ENCODE measurements at places on chromosomes 1 and 21.

DNA sequence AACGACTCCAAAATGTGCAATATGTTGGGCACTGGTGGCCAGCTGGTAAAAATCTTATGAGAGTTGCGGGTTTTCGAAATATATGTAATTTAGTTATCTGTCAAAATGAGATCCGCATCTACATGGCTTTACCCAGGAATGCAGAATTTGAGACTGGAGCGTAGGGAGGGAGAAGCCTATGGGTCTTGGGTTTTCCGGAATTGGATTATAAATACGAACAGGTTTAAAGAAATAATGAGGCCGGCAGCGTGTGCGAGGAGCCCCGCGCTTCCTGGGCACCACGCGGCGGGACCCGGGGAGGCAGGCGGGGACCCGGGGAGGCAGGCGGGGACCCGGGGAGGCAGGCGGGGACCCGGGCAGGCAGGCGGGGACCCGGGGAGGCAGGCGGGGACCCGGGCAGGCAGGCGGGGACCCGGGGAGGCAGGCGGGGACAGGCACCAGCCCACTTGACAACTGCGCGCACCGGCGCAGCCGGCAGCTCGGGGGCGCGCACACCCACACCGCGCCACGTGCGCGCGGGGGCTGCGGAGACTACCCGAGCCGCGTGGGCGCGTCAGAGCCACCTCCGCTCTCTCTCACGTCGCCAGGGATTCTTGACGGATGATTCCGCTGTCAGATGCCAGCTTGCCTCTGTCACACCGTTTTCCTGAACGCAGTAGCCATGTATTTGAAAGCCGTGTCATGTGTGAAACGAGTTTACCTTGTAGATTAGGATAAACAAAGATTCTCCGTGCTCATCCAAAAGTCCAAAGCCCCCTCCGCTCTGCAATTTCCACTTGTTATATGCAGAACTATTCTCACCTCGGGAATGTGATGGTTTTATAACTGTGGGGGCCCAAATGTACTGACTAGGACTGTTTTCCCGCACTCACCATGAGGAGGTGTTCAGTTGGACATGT lies 54.3 kb upstream of the HNRNPU start:
- peak; percentile 50 for DNase-seq

GRCh38 chr1:89600451-89601224 lies 32.3 kb upstream of the LRRC8C start:
- DNase-seq: no peak

DNA sequence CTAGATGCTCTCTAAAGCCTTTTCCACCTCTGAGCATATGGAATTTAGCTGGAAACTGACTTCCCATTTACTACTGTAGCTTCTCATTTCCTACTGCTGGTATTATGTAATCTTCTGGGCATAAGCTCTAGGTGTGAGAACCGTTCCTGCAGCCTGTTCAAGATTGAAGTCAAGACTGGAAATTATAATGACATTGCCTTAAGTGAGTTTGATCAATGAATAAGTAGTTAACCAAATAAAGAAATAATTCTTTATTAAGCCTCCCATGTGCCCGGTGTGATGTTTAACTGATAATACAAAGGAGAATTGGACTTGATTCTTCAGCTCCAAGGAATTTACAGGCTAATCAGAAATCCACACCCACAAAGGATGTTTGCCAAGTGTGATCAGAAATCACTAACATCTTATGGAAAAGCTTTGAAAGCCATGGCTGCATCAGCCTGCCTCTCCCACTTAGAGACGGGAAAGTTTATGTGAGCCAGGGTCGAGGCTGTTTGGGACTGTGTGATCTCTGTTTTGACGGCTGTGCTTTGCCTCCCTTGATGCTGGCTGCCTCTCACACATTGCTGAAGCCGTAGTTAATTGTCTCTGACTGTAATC lies 36.4 kb upstream of the PRELP start:
- no peak for DNase-seq

DNA sequence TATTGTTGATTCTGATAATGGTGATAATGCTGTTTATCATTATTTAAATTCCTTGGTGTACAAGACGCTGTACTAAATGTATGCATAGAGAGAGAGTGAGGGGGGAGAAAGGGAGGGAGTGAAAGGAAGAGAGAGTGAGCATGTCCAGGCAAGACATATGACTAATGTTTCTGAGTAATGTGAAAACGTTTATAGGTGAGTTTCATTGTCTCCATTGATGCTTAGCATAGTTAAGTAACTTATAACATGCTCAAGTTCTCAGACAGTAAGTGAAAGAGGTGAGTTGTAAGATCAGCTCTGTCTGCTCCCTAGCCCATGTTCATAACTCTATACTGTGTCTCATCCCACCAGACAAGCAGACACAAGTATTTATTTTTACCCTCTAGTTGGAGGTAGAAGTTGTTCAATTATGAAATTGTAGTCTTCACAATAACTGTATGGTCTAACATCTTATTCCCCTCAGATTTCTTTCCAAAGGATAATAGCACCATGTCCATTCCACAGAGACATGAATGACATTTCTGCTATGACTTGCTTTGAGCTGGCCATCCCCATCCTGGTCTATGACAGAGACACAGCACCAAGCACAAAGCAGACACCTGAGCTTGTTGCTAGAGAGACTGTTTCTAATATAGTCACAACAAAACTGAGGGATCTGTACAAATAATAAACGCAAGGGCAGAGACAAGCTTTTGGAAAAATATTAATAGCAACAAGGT lies 285.1 kb downstream of the CACNA1E start:
- no peak for DNase-seq

- DNase-seq: no peak
Measured at GRCh38 chr1:2907051-2907450, 105.6 kb upstream of the TTC34 start.
